ENCODE measurements at places on chromosomes 11 and 22.
A peak's percentile ranks its signal among the peaks of the same experiment; 100 is the strongest.

DNA sequence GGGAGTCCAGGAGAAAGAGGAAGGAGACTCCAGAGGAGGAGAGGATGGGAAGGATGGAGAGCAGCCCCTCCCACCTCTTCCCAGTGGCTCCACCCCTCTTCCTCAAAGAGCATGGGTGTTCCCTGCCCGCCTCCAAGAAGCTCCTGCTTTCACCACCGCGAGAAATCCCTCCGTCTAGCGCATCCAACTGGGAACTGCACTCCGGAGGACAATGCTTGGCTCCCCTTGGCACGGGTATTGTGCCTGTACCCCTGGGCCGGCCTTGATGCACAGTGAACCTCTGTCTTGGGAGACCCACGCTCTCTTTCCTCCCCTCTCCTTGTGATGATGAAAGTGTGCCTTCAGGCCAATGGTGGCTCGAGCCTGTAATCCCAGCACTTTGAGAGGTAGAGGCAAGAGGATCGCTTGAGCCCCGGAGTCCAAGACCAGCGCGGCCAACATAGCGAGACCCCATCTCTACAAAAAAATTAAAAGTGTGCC is 14.9 kb upstream of the ADA2 start:
- DNase-seq, result peak; percentile 83

GRCh38 chr22:39435616-39436015 is 21.2 kb upstream of the MGAT3 start:
- no peak for DNase-seq

DNA sequence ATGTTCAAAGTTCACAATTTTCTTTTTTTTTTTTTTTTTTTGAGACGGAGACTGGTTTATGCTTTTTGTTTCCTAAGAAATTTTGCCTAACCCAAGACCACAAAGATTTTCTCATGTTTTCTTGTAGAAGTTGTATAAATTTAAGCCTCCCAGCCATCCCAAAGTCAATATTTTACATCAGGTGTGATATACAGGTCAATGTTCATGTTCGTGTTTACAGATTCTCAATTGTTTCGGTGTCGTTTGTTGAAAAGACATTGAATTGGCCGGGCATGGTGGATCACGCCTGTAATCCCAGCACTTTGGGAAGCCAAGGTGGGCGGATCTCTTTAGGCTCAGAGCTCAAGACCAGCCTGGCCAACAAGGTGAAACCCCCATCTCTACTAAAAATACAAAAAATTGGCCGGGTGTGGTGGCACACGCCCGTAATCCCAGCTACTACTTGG is 15.4 kb downstream of the FRMD8 start:
- no peak for DNase-seq

DNA sequence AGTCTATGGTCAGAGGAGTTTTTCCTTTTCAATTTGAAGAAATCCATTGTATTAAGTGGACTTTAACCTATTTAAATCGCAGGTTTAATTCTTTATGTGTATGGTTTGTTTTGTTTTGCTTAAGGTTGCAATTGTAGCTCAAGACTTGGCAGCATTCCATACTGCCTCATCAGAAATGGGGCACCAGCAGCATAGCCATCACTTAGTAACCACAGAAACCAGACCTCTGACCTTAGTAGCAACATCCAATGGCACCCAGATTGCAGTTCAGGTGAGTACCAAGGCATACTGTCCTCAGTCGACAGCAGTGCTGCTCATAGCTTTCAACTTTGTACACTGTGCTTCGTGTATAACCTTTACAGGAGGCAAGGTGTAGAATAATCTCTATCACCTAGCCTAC is 48.4 kb upstream of the WEE1 start:
- no peak for DNase-seq

GRCh38 chr11:34263441-34264091 is 94.2 kb downstream of the ABTB2 start:
- peak; percentile 48 for DNase-seq

DNA sequence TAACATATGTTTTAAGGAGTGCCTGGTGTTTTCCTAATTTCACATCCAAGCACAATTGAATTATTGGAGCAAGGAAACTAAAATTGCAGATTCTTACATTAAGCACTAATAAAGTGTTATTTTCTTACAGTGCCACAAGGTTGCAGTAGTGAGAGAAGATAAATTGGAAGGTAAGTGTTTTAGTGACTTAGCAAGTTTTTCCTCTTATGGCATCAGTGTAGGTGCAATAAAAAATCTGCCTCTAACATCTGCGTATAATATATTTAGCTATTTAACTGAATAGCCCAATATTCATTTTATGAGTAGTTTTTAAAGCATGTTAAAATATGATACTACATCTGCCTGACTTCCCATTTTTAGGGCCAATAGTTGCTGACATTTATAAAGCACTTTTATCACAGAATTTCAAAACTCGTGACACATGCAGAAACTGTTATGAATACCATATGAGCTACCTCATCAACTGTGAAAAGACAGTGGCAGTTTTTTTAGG is 19.0 kb downstream of the POLD3 start:
- DNase-seq, result peak; percentile 17

DNA sequence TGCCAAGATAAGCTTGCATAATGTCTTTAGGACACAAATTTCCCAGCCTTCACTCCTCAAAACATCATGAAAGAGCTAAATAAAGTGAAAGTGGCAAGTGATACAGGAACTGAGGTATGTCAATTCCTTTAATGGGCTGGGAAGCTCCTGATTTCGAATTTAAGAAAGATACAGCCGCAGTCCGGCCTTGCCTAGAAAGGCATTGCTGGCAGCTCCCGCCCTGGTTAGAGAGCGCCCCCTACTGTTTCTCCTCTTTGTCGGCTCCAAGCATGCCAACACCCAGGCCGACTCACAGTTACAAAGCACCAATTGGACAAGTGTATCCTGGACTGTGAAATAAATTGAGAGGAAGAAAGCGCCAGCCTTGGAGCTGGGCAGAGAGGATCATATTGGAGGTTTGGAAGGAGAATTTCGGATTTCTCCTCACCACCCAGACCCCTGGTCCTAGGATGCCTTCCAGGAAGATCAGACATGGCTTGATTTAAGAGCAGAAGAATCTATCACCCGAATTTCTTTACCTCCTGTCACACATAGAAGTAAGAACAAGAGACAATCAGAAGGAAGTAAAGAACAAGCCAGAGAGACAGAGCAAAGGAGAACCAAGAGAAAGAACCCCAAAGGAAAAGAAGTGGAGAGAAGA is 84.0 kb downstream of the FAM76B start:
- DNase-seq, result peak; percentile 90
